ENCODE measurements at places on chromosomes 16 and 17.

DNA sequence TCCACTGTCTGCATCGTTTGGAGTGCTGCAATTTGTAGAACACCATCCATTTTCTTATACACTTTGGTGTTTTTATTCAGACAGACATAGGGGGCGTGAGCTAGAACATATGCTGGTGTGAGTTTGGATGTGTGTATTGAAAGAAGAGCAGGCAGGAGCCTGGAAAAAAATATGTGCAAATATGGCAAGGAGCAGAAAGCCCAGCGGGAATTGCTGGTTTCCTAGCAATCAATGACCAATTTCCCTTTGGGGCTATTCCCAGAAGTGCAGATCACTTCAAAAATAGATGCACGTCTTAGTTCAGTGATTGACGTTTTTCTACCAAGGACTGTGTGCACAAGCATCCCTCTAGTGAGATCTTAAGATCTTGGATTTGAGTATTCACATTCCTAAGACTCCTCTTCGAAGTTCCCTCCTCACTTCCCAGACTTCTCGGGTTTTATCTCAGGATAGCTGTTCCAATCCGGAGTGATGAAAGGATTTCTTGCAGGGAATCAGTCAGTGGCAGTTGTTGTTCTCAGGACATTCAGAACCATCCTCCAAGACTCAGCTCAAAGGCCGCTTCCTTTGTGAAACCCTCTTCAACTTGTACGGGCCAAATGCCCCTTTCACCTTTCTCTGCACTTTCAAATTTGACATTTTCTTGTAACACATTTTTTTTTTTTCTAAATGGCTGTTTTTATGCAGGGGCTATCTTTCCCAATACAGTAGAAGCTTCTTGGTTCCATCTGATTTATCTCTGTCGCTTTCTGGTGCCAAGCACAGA, 268.7 kb upstream of the ASIC2 start:
- no peak for DNase-seq

DNA sequence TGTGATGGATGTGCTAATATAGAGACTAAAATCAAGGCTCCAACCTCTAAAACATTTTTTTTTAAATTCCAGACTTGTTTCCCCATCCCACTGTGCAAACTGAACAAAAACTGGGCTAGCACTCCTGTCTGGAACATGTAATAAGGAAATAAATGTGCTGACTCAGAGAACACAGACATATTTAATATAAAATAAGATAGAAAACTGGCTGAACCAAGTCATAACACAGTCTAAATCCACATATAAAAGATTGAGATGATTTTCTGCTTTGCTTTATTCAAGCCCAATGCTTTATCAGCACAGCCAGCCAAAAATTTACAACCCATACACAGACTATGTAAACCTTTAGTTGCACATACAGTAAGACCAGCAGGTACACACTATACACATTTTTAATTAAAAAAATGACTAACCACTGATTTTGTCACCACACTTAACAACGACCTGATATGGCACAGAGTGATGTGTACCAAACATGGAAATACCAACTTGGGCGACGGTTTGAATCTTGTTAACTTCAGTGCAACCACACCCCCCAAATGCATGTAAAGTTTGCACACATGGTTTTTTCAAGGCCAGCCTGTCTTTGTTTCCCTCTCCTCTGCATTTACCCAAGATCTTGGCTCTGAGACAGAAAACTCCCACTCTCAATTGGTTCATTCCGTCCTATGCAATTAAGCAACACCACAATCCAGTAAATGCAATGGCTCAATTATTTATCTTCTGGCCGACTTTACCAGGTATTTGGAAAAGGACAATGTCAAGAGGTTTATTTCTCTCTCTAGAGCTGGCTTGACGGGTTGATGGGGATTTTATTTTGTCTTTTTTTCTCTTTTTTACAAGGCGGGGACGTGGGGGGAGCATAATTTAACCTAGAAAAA, 1.2 kb downstream of the STAT3 start:
- DNase-seq = no peak

DNA sequence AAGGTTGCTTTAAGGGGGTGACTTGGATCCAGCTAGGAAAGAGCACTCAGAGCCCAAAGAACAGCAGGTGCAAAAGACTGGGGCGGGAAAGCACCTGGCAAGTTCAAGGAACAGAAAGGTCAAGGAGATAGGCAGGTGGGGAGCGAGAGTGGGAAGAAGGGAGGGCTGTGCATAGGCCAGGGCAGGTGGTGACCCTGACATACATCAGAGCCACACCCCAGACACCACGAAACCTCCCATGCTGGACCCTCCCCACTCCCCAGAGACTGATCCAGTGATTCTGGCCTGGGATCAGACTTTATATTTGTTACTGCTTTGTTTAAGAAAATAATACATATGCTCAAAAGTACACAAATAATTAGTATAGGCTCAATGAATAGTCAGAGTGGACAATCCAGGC, 48.5 kb upstream of the RBFOX3 start:
- no peak for DNase-seq

DNA sequence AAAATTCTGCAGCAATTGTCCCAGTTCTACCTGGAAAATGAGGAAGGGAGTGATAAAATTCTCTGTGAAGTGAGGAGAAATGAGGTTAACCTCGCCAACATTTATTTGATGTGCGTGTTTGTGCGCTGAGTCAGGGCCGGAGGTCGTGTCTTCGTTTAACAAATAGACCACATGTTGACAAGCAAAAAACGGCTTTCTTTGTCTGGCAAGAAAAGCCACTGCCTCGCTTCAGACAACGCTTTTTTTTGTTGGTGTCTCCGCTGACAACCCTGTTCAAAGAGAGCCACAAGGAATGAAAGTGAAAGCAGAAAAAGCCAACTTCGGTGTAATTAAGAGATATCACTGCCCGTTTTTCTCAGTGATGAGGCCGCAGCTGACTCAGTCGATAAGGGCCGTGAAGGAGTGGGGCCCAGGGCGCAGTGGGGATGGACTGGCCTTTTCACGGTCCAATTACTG, 510.6 kb downstream of the CDH13 start:
- DNase-seq = no peak

- DNase-seq = no peak
Observed at GRCh38 chr16:14579266-14579665, 50.8 kb downstream of the PARN start.

DNA sequence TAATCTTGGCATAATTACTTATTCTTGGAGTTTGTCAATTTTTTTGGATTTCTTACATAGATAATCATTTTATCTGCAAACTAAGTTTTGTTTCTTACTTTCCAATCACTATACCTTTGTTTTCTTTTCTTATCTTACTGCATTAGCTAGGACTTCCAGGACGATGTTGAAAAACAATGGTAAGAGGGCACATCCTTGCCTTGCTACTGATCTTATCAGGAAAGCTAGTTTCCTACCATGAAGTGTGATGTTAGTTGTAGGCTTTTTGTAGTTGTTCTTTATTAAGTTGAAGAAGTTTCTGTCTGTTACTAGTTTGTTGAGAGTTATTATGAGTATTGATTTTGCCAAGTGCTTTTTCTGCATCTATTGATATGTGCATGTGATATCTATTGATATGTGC, 31.0 kb downstream of the CDH13 start:
- DNase-seq = no peak

GRCh38 chr16:1963806-1964505, 670 bp downstream of the RPS2 start:
- DNase-seq = no peak

GRCh38 chr17:64113006-64113405, 16.9 kb downstream of the ERN1 start:
- DNase-seq = no peak

DNA sequence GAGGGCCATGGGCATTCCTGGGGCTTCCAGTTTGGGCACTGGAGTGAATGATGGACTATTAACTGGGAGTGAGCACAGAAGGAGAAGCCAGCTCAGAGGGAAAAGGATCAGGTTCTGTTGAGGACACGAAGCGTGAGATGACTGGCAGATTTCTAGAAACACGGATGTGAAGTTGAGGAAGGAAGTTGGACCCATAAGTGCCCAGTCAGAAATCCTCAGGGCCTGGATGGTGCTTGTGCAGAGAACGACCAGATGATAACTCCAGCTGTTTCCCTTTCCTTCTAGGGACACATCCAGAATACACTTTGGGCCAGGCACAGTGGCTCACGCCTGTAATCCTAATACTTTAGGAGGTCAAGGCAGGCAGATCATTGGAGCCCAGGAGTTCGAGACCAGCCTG, 23.3 kb upstream of the ANKRD40CL start:
- no peak for DNase-seq

DNA sequence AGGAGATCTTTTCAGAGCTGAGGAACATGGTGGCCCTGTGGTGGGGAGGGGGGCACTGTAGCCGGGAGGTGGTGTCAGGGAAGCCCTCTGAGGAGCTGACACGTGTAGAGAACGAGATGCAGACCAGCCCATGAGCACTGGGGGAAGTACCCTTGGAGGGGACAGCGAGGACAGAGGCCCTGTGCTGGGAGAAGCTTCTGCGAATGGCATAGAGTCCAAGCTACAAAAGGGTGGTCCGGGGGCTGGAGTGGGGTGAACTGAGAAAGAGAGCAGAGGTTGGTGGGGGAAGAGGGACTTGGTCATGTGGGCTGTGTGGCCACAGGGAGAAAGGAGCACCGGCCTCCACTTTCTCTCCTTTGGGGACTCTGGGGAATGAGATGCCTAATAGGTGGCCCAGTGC, 270.8 kb downstream of the CBLN1 start:
- no peak for DNase-seq
